ENCODE measurements at places on chromosomes 12 and 14.

DNA sequence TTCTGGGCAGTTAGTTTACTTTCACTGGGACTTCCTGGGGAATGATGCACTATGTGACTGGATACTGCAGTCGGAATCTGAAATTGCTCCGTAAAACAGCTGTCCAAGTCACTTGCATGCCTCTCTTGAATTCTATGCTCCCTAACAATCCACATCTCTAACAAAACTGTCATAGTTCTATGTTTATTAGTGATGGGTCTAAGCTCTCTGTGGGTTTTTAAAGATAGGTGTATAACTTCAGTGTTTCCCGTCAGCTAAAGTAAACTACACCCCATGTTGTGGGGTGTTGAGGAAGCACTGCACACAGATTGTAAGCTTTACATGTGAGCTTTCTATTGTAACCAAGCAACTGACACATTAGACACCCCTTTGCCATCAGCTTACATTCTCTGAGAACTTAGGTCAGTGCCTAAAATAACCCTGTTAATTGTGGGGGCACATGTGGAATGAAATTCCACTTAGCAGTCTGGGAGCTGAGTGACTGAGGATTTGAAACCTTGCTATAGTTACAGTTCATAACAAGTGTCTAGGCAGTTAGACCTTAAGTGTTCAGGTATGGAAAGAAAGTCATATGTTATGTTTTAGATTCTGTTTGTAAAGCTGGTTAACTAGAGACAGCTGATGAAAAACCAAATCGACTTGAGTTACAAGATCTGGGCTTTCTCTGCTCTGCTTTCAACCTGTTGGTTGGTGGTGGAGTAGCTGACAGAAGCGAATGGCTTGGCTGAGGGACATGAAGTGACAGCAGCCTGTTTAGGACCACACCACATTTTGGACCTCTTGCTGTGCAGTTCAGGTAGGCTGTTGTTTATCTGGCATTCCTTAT lies 165.7 kb downstream of the AKAP6 start:
- DNase-seq, result no peak

DNA sequence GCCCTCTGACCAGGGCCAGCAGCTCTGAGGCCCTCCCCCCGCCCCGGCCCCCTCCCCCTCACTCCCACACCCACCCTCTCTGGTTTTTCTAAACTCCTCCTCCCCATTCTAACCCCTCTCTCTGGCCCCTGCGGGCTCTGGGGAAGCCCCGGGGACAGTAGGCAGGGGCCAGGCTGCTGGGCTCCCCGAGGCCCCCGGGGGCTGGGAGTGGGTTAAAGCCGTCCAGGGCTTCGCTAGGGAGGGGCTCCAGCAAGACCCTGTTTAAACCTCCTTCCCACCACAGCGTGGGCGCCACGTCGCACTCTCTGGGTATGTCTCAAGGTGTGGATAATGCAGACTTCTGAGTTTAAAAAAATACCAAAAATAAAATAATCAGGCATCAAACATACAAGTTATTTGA lies 51.4 kb downstream of the GALNT9 start:
- no peak for DNase-seq

GRCh38 chr14:71702786-71703185 lies 229.4 kb upstream of the RGS6 start:
- no peak for DNase-seq

DNA sequence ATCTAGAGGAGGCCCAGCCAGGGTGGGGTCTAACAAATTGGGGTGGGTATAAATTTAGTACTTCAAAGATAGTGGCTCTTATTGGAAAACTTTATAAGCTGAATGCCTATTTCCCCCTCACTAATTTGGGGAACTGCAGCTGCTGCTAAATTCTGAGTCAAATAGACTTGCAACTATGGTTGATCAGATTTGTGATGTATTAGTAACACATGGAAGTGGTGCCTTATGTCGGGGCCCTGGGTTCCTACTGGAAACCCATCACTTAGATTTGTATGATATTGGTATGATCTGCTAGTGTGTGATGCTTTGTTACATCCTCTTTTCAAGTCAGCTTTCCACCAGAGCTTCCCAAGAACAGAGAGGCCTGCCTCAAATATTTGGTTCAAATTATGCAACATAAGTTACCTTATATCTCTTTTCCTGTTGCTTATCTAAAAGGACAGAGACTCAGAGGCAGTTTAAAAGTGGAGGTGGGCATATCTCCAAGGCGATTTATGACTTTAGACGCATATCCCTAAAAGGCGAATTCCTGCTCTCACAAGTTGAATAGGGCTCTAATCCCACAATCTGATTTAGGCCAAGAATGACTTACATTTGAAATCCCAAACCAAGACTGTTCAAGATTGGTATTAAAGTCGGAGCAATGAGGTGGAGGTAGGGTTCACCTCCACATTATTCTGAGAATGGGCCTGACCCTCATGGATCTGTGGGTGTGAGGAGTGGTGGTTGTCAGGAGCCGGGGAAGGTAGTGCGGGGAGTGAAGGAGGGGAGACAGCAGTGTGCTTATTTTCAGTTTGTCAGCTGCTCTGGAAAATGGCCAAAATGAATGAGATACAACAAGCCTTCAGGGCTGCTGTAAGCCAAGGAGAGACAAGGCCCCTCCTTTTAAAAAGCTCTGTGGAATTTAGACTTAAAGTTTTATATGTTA lies 425.8 kb downstream of the RAD51B start:
- DNase-seq, result peak; percentile 44

DNA sequence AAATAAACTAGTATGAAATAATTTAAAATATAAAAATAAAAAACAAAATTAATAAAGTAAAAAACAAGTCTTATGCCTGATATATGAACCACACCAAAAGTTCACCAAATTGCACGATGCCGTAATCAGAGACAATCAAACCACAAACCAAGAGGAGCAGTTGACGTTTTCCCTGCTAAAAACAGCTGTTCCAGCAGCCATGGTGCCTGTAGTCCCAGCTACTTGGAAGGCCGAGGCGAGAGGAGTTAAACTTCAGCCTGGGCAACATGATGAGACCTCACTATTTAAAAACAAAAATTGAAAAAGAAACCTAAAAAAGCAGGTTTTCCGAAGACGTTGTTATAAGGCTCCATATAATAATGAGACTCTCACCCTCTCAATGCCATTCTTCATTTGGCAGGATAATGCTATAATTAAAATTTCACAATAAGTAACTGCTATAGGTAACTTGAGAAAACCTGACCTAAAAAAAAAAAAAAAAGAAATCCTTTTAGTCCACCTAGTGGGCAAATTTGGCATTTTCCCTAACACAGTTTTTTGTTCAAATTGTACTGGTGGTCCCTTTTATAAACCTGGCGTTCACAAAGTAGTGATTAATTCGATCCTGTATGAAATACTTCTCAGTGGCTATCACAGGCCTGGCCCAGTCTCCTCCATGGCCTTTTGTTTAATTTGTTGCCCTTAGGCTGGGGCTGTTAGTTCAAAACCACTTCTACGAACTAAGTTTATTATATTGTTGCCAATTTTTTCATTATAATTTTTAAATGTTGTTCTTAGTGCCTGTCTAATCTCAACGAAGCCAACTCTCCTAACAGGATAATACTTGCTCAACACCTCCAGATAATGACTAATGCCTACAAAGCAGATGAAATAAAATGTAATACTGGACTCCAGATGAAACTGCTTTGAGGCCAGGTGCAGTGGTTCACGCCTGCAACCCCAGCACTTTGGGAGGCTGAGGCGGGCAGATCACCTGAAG lies 62.1 kb downstream of the TNFAIP2 start:
- DNase-seq, result no peak

DNA sequence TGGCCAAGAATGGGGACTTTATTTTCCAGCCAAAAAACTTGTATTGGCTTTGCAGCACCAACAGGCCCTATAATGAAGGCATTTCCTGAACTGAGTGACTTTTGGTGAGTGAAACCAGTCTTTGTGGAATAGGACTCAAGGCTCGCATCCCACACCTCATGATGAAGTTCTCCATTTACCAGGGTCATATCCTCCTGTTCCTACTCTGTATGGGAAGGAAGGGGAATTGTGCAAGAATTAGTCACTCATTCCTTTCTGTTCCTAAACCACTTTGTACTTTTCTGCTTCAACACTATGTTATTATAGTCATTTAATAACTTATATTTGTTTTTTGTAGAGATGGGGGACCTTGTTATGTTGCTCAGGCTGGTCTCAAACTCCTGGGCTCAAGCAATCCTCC lies 2.3 kb upstream of the SPATS2 start:
- DNase-seq, result no peak

DNA sequence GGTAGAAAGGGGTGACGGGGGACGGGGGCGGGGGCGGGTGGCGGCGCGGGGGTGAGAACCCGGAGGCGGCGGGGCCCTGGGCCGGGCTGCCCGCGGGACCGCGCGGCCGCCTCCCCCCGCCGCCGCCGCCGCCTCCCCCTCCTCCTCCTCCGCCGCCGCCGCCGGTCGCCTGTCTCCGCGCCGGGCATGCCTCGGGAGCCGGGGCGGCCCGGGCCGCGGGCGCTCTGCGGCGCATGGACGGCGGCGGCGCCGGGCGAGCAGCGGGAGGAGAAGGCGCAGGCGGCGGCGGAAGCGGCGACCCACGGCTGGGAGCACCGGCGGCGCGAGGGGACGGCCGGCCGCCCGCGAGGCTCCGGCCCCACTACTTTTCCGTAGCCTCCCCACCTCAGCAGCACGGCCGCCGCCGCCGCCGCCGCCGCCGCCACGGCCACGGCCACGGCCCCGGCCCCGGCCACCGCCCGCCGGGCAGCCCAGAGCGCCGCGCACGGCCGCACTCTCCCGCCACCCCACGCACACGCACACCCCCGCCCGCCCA lies at the start of gene NPAS3:
TSS of gene NPAS3 (plus strand) at position 161 of the 535 bp plus-strand sequence.
- DNase-seq, result no peak

DNA sequence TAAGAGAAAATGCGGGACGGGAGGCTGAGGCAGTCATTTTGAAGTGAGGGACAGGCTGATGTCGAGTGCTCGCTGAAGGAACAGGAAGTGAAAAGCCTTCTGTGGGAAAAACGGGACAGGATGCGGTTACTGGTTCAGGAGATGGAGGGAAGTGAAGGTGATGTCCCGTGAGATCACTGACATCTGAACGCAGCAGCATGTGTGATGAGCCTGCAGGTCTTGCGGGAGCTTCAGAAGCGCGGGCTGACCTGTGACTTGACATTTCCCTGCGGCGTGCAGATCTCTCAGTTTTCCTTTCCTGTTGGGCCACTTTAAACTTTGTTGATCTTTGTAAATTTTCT lies 77.8 kb downstream of the DDX51 start:
- no peak for DNase-seq
